MCF 10A (cell line): ENCODE measurements at places on chromosomes 11 and 22.

GRCh38 chr11:107851704-107852310 lies 6.8 kb downstream of the SLC35F2 start:
- peak overlapping the region; percentile 81 for H3K27ac ChIP-seq
- DNase-seq, result no peak
- H3K27me3 ChIP-seq, result no peaks in the 10 kb centered on the region
- H3K4me1 ChIP-seq, result peaks cover 48% of the 10 kb centered on the region
- no peak overlapping the region for H3K4me3 ChIP-seq
- H3K36me3 ChIP-seq, result peaks cover 13% of the 10 kb centered on the region

DNA sequence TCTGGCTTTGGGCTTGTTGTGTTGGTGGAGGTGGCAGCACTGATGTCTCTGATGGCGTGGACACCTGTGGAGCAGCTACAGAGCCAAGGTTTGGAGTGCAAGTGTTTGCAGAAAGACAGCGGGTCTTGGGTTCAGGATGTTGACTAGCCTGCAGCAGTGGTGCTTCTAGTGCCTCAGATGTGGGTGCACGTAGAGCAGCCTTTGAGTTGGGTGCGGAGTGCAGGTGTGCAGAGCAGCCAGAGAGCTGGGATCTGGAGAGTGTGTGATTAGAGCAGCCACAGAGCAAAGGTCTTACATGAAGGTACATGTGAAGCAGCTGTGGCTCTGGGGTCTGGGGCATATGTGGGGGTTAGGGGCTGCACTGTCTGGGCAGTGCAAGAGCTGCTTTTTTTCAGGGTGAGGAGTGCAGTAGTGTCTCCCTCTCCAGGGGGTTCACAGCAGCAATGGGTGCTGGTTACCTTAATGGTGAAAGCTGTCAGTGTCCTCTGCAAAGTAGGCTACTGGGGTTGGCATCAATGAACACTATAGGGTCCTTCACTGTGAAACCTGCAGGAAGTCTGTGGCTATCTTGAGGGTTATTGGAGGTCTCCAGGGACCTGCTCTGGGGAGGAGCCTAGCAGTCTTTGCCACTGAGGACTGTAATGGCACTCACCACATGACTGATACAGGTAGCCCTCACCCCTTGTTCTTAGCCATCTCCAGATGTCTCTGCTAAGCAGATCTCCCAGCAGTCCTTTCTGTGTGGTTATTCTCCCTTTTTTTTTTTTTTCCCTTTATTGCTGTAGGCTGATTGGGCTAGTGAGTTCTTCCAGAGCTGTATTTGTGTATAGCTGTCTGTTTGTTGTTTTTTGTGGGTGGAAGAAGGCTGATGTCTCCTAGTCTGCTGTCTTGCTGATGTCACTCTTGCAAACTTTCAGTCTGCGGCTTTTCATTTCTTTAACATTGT lies 14.3 kb downstream of the BIRC2 start:
- no peak overlapping the region for H3K4me3 ChIP-seq
- no peak for DNase-seq
- peak overlapping the region; percentile 73 for H3K27ac ChIP-seq
- peaks cover 14% of the 10 kb centered on the region for H3K4me1 ChIP-seq
- no peaks in the 10 kb centered on the region for H3K27me3 ChIP-seq

DNA sequence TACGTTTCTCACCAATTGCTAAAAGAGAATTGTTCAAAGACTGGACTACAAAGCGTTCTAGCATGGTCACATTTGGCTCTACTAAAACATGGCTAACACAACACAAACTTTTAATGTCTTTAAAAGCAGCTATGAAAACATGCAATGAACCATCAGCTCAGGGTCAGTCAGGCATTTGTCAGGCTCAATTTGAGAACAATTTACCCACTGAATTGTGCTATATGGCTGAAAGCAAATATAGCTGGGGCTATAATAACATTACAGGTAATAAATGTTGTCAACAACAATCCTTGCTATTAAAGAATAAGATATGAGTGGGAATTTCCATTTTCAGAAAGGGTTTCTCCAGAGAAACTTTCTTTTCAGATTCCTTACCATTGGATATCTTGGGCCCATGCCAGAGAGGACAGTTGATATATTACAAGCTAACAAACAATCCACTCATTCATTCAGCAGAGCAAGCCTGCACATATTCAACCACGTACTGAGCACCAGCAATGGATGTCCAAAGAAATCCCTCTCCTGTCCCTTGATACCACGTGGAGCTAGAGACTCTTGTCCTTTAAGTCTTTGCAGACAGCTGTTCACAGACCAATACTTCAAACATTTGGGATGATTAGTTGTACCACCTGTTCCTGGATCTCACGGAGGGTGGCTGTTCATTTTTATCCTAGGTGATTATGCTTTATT lies 82.5 kb upstream of the DDI1 start:
- no peak overlapping the region for H3K4me3 ChIP-seq
- DNase-seq, result no peak
- peaks cover 6% of the 10 kb centered on the region for H3K36me3 ChIP-seq
- no peaks in the 10 kb centered on the region for H3K27me3 ChIP-seq

DNA sequence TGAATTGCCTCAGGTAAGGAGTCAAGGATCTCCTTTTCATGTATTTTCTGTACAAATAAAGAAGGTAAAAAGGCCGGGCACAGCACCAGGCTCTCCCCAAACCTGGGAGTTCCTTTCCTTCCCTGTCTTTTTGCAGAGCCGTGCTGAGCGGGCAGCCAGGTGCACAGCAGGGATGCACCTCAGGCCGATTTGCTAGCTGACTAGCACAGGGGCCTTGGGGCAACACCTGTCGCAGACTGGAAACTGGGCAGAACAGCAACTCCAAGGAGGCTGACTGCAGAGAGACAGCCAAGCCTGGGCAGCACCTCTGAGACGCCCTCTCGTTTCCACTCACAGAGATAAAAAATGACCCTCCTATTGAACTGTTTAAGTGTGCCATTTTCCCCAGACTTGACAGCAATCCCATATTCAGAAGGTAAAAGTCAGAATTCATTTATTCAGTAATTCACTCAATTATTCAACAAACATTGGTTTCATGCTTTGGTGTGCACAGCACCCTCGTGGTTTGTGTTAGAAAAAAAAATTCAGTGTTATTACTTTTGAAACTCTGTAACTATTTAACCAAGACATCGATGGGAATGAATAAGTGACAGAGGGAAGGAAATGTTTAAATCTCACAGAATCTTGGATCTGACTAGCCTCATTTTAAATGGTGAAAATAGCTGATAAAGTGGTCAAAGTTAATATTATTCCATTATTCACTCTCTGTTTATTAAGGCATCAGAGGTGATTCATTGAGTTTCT lies 120.9 kb downstream of the GALNT18 start:
- H3K27ac ChIP-seq, result no peak overlapping the region
- no peak overlapping the region for H3K4me3 ChIP-seq
- no peaks in the 10 kb centered on the region for H3K36me3 ChIP-seq
- no peaks in the 10 kb centered on the region for H3K27me3 ChIP-seq
- no peak for DNase-seq

GRCh38 chr11:132126973-132127899 lies 756.8 kb downstream of the NTM start:
- H3K36me3 ChIP-seq, result no peaks in the 10 kb centered on the region
- no peak overlapping the region for H3K4me3 ChIP-seq
- H3K27me3 ChIP-seq, result no peaks in the 10 kb centered on the region
- no peak overlapping the region for H3K27ac ChIP-seq
- peak; percentile 9 for DNase-seq

GRCh38 chr11:112477152-112477551 lies 216.5 kb upstream of the PLET1 start:
- no peak overlapping the region for H3K27ac ChIP-seq
- H3K27me3 ChIP-seq, result peaks cover 50% of the 10 kb centered on the region
- no peak overlapping the region for H3K4me3 ChIP-seq

DNA sequence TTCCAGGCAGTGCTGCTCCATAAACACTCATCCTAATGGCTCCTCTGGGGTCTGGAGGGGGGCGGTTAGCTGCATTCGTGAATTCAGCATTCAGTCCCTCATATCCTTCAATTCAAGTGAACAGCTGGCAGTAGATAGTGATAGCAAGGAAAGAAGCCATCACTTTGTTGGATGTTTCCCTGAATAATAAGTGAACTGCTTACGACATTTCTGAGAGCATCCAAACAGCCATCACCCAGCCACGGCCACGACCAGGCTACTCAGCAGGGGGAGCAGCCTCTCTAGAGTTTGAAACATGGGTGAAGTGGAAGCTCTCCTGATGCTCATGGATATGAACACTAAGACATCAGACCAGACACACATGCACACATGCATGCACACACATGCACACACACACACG lies 163.6 kb downstream of the NTM start:
- no peaks in the 10 kb centered on the region for H3K4me1 ChIP-seq
- no peaks in the 10 kb centered on the region for H3K27me3 ChIP-seq
- H3K4me3 ChIP-seq, result no peak overlapping the region

GRCh38 chr22:18992543-18993198 lies 56.6 kb upstream of the PRODH start:
- no peaks in the 10 kb centered on the region for H3K36me3 ChIP-seq
- no peak for DNase-seq
- H3K27ac ChIP-seq, result no peak overlapping the region
- H3K4me1 ChIP-seq, result no peaks in the 10 kb centered on the region

GRCh38 chr11:106961048-106961447 lies 57.2 kb downstream of the GUCY1A2 start:
- H3K27me3 ChIP-seq, result no peaks in the 10 kb centered on the region
- H3K4me1 ChIP-seq, result peaks cover 16% of the 10 kb centered on the region
- peak overlapping the region; percentile 43 for H3K27ac ChIP-seq

GRCh38 chr11:126051117-126051516 lies 11.5 kb downstream of the CDON start:
- no peak overlapping the region for H3K27ac ChIP-seq
- no peak for DNase-seq
- H3K27me3 ChIP-seq, result no peaks in the 10 kb centered on the region

GRCh38 chr22:50523458-50523805 lies 2.0 kb downstream of the SCO2 start:
- H3K4me1 ChIP-seq, result peaks cover 16% of the 10 kb centered on the region
- no peaks in the 10 kb centered on the region for H3K27me3 ChIP-seq
- no peak overlapping the region for H3K27ac ChIP-seq
- no peak for DNase-seq
- no peak overlapping the region for H3K4me3 ChIP-seq
